ENCODE measurements at places on chromosomes 13 and 19. TPM values are rescaled to one million over a fixed set of nuclear protein-coding genes. Genes with fewer than 3 reads are reported as not detected.

The STAP2 gene
- total RNA-seq, result 30.0 TPM

The PTGIR gene
- total RNA-seq, result 13.2 TPM

The CEACAM18 gene
- not detected for total RNA-seq

GRCh38 chr13:103772576-103772975, 706.4 kb upstream of the SLC10A2 start:
- DNase-seq, result no peak

GRCh38 chr19:16369664-16370576, 45.3 kb downstream of the KLF2 start:
- DNase-seq, result no peak

Measured in lung (tissue), 17 donors.